ENCODE measurements at places on chromosomes 1 and 21. TPM values are rescaled to one million over a fixed set of nuclear protein-coding genes. Genes with fewer than 3 reads are reported as not detected.

ACKR1 gene
- total RNA-seq = 153 TPM

SPRR2G gene
- total RNA-seq = not detected

PRRX1 gene
- total RNA-seq = 159 TPM

ZMYND12 gene
- total RNA-seq = 1.1 TPM

NCF2 gene
- 17.0 TPM for total RNA-seq

LAMC1 gene
- total RNA-seq = 247 TPM

PCAT6 gene
- total RNA-seq = 0.49 TPM

SERPINC1 gene
- total RNA-seq = not detected

KCNA3 gene
- 2.4 TPM for total RNA-seq

DNA sequence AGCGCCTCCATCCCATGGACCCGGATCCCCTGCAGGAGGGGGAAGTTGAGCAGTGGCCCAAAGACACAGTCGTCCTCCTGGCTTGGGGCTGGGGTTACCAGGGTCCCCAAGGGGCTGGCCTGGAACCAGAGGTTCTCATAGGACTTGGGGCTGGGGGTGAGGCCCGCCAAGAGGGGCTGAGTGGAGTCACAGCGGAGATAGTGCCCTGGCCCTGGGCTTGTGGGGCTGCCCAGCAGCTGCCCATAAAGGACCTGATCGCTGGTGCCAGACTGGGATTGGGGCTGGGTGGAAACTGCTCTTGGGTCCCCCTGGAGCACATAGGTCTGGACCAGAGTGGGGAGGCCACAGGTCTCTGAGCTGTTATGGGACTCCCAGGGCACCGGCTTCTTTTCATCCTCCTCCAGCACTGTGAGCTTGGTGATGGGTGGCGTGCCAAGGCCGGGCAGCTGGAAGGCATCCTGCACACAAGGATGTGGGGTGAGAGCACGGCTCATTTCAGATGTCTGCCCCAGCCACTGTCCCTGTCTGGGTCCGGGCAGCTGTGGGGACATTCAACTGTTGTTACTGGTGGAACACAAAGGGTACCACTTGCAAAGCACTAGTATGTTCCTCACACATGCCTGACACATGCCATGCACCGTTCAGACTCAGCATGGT, 2.3 kb upstream of the MRPS15 start:
- DNase-seq = no peak
- no peak overlapping the region for H3K4me3 ChIP-seq
- H3K27ac ChIP-seq = no peak overlapping the region
- H3K4me1 ChIP-seq = no peaks in the 10 kb centered on the region
- no peaks in the 10 kb centered on the region for H3K27me3 ChIP-seq
- H3K36me3 ChIP-seq = no peaks in the 10 kb centered on the region

- H3K27me3 ChIP-seq = no peaks in the 10 kb centered on the region
- H3K4me3 ChIP-seq = no peak overlapping the region
- no peaks in the 10 kb centered on the region for H3K36me3 ChIP-seq
- H3K4me1 ChIP-seq = no peaks in the 10 kb centered on the region
Observed at GRCh38 chr1:205077934-205078311, 6.3 kb downstream of the TMEM81 start.

GRCh38 chr1:67823615-67824014, 9.7 kb downstream of the GNG12 start:
- DNase-seq = no peak
- H3K4me3 ChIP-seq = no peak overlapping the region
- H3K36me3 ChIP-seq = no peaks in the 10 kb centered on the region
- peaks cover 19% of the 10 kb centered on the region for H3K4me1 ChIP-seq
- no peak overlapping the region for H3K27ac ChIP-seq

DNA sequence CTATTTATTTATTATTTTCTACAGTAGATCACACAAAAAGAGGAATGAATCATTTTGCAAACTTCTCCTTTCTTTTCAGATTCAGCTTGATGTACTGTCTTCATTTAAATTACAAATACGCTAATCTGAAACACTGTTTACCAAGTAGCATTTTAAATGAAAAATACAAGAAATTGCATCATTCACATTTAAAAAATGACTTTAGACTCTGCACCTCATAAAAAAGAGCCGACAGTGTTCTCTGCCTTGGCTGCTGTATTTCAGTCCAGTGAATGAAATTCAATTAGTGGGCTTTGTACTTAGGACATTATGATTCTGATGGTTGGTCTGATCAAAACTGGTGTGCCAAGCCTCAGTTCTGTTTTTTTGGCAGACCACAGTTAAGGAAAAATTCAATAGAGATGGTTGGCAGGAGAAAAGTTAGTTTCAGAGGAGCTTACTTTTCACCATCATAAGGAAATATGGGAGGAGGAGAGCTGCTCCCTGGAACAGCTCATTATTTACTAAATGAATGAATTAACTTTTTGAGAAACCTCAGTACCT, 222.4 kb upstream of the ESRRG start:
- DNase-seq = no peak
- no peak overlapping the region for H3K4me3 ChIP-seq
- no peaks in the 10 kb centered on the region for H3K4me1 ChIP-seq
- H3K36me3 ChIP-seq = no peaks in the 10 kb centered on the region
- no peaks in the 10 kb centered on the region for H3K27me3 ChIP-seq
- H3K27ac ChIP-seq = no peak overlapping the region

- no peak overlapping the region for H3K4me3 ChIP-seq
- no peak overlapping the region for H3K27ac ChIP-seq
- peak; percentile 46 for DNase-seq
- no peaks in the 10 kb centered on the region for H3K27me3 ChIP-seq
- no peaks in the 10 kb centered on the region for H3K36me3 ChIP-seq
- no peaks in the 10 kb centered on the region for H3K4me1 ChIP-seq
Observed at GRCh38 chr1:41487126-41488039, 2.9 kb upstream of the EDN2 start.
